Progenitor cell of endocrine pancreas (in vitro differentiated cells): ENCODE measurements at places on chromosomes 16 and 17.

DNA sequence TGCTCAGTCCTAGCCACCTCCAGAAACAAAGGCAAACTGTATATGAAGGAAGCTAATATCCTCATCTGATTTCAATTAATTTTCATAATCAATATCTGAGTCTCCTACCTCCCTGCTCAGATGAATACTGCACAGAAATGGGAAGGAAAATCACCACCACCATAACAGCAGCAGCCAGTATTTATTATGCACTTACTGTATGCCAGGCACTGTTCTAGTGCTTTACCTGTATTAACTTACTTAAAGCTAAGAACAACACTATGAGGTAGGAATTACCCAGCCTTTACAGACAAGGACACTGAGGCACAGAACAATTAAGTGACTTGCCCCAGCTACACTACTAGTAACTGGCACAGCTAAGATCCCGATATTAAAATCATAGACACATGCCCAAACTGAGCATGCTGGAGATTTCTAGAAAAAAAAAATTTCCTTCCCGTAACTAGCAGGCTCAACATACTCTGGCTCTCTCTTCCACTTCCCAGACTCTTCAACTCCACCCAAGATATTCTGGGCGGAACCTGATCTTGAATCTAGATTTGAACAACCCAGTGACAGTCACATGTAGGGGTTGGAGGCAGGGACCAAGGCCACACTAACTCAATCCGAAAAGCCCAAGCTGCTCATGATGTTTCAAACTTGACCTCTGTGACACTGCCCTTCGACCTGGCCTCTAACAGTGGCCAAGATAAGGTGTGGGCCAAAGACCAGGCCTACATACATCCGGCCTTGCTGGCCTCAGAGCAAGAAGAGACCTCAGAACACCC is 3.9 kb downstream of the TRIM25 start:
- DNase-seq, result no peak

- no peak for DNase-seq
Observed at GRCh38 chr17:57603978-57604377, 141.1 kb downstream of the CCDC182 start.

DNA sequence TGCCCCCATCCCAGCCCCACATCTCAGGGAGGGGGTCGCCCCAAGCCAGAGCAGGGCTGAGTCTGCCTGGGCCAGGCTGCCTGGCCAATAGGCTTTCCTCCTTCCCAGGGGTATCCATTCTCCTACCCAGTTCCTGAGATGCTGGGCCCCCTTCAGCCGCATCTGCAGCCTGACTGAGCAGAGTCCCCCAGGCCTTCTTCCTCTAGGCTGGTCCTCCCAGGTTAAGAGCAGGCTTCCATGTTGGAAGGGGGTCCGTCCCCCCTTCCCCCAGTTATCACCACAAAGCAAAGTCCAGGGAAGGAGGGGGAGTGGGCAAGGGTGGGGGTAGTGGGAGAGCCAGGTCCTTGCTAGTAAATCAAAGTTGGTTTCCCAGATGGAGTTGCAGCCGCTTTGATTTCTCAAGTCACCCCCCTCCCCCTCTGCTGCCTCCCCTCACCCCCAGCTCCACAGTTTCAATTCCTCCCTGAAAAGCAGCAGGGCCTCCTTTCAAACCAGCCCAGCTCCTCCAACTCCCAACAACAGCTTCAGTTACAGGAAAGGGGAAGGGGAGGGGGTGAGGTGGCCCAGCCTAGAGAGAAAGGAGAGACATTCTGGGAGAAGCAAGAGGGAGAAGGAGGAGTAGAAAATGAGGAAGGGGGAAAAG is 9.5 kb upstream of the FZD2 start:
- no peak for DNase-seq

DNA sequence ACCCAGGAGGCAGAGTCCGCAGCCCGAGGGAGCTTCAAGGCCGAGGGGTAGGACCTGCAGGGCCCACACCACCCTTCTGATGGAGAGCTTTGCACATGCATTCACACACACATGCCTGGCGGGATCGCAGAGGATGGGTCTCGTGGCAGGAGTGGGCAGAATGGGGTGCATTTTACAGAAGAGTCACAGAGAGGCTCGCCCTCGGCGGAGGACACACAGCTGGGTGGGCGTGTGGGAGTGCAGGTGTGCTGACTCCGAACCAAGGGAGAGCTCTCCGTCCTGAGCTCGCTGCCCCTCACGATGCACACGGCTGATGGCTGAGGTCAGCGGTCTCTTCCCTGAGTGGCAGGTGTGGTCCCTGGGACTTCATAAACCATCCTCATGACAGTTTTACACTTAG is 96.8 kb upstream of the CBX4 start:
- no peak for DNase-seq

GRCh38 chr17:81545160-81545949 is 6.8 kb downstream of the FAAP100 start:
- no peak for DNase-seq
